Activated CD4-positive, CD25-positive, alpha-beta regulatory T cell (primary cell): ENCODE measurements at places on chromosomes 4 and X.
A peak's percentile ranks its signal among the peaks of the same experiment; 100 is the strongest.

- DNase-seq: no peak
Measured at GRCh38 chr4:61923179-61923578, 723.1 kb downstream of the ADGRL3 start.

DNA sequence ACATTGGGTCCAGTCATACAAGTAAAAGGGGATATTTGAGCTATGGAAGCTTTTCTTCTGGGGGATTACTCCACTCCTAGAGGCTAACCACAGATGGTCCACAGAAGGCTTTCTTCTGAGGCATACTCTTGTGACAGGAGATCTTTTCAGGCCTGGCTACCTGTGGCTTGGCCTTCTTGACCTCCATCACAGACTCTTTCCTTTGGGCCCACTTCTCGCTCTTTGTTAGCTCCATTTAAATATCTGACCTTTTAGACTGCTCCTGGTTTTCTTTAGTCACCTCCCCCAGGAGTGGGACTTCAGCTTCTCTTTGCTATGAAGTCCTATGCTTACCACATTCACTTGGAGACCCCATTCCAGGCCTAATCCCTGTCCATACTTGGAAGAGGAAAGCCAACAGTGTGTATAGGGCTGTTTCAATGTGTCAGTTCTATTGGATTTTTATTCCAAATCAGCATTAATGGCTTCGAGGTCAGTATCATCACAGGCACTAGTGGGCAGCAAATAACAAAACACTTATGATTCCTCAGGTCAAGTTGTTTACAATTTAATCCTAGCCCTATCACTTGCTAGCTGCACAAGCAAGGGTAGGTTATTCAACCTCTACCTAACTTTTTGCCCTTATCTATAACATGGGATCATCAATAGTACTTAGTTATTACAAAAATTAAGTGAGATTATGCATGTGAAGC lies 26.3 kb downstream of the GPC3 start:
- DNase-seq: no peak

DNA sequence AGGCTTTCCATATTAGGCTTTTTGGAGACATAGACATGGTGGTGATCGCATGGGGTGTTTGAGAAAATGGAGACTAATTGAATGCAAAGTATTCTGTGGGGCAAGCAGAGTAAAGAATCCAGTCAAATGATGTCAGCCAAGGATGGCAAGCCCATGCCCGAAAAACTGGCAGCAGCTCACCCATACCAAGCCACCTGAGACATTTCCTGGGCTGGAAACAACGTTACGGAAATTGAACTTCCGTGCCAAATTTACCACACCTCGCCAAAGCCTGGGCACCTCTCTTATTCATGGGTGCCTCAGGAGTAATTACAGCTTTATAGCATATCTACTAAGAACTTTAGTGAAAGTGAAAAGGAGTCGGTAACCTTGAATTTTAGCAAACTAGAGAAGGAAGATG lies 166.4 kb downstream of the CBR4 start:
- DNase-seq: no peak

GRCh38 chrX:133513123-133513522 lies 97.8 kb upstream of the GPC4 start:
- no peak for DNase-seq

- DNase-seq: no peak
Measured at GRCh38 chrX:80751456-80751855, 58.2 kb downstream of the BRWD3 start.

DNA sequence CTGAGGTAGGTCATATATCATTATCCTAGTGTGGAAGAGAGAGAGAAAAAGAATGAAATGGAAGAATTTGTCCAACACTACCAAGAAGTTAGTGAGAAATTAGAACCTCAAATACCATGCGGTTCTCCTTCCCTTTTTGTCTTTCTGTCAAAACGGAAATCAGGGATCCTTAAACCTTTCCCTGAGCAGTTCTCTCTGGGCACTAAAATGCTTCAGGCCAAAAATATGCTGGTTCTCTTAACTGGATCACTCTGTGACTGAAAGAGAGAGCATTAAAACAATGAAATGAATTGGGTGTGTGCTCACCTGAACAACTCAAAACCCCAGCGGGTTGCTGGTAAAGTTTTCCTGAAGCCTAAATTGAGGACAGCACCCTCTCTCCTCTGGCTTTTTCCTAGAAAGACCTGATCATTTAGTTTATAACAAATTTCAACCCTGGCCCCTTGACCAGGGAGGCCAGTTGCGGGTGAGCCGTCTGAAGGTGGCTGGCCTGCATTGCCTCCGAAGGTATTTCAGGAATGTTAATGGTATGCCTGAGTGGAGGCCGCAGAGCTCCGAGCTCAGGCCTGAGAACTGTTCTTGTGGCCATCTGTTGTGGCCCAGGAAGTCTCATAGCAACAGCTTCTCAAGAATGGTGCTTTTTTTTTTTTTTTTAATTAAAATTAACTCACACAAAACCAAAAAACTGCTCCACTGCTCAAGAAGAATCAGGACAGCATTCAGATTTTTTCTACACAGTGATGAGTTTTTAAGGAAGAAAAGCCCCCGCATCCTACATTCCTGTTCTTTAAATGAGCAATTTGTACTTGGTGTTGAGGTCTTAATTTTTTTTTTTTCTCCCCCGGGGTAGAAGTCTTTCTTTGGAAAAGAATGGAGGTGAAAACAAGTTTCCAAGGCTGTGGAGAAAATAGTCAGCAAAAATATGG lies 155.1 kb downstream of the SHROOM3 start:
- no peak for DNase-seq

DNA sequence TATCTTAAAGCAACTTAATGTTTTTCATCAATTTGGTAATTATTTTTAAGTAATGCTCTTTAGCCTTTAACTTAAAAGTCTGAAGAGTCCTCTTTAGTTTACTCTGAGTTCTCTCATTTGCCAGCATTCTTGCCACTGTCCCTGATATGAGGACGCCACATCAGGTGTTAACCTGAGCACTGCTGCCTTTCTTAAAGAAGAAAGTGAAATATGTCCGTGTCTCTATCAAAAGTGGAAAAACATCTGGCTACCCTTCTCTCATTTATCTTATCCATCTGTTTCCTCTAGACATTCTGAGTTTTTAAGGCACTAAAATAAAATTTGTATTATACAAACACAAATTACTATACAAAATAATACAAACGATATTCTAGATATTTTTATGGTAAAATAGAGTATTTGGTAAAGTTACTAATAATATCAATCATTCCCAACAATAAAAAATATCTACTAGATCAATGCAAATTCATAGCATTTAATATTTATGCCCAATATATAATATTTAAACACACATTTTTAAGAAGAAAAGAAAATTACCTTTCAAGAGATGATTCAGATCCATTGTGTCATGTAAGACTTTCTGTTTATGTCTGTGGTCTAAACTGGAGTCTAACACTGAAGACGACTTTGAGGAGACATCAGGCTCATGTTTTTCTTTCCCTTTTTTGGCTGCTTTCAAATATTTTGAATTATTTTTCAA lies 14.0 kb downstream of the CFAP97 start:
- no peak for DNase-seq

DNA sequence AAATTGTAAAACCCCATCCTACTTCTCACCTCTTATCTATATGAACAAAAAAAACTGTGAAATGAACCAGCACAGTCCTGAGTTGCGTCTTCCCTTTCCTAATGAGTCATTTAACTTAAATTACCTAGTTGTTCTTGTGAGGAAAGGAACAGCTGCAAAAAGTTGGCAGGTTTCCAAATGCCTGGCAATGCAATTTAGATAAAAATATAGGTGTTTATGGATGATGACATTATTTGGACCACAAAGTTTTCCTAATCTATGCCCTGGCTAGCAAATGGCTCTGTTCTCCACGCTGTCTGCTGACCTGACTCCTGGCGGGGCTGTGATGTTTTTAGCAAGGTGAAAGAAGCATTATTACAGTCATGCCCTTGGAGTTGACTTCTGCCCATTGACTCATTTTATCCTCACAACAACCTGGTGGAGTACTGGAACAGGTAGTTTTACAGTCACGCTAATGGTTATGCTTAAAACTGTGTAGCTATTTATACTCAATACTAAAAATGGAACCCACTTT lies 29.8 kb upstream of the RELL1 start:
- DNase-seq: no peak

GRCh38 chr4:3276986-3277385 lies 15.8 kb upstream of the RGS12 start:
- DNase-seq: no peak

DNA sequence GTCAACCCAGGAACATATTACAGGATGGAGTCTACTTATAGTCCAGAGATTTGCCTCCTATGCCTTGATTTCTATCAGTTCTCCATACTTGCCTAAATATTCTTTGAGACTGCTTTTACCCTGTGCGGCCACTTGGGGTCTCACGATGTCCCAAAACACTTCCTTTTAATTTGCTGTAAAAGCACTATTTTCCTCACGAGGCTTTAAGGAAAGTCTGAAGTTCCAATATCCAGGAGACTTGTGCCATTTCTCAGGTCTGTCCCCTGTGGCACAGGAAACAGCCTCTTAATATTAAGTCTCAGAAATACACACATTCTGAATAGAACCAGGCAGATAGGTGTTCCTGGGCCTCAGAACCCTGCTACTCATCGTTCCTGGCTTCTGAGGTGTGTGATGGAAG lies 142.9 kb downstream of the TMEM164 start:
- no peak for DNase-seq

- DNase-seq: no peak
Measured at GRCh38 chr4:28357990-28358389, 1497.3 kb downstream of the STIM2 start.

DNA sequence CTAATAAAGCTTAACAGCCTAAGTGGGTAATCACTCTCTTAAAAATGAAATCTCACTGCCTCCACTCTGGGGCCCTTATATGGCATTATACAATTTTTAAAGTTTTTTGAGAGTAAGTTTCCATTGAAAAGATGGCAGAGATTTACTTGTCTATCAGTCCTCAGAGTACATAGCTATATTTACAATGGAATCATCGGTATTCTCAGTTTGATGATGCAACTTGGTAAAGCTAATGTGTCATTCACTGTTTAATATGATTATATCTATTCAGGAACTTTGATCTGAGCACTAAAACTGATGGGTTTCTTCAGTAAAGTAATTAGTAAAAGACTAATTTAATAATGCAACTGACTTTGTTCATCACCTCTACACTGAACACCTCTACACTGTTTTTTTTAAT lies 51.6 kb downstream of the CT47B1 start:
- no peak for DNase-seq

- DNase-seq: no peak
Measured at GRCh38 chr4:38983291-38983690, 48.9 kb downstream of the TMEM156 start.

DNA sequence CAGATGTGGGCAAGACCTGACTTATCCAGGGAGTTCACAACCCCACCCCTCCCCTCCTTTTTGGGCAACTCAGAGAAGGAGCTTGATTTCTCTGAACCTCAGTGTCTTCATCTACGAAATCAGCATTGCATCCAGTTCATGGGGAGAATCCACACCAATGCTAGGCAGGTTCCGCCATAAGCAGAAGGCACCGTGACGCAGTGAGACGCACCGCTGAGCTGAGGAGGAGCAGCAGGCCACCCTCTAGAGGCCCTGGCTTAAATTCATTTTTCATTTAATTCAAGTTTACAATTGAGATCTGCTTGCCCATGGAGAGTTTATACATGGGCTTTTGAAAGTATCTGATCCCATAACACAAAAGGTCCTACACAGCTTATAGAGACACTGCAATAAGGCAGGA lies 55.7 kb downstream of the CPZ start:
- DNase-seq: no peak

GRCh38 chrX:118521435-118521834 lies 25.8 kb downstream of the DOCK11 start:
- no peak for DNase-seq

- DNase-seq: no peak
Measured at GRCh38 chr4:7691982-7692381, 247.7 kb downstream of the AFAP1 start.

DNA sequence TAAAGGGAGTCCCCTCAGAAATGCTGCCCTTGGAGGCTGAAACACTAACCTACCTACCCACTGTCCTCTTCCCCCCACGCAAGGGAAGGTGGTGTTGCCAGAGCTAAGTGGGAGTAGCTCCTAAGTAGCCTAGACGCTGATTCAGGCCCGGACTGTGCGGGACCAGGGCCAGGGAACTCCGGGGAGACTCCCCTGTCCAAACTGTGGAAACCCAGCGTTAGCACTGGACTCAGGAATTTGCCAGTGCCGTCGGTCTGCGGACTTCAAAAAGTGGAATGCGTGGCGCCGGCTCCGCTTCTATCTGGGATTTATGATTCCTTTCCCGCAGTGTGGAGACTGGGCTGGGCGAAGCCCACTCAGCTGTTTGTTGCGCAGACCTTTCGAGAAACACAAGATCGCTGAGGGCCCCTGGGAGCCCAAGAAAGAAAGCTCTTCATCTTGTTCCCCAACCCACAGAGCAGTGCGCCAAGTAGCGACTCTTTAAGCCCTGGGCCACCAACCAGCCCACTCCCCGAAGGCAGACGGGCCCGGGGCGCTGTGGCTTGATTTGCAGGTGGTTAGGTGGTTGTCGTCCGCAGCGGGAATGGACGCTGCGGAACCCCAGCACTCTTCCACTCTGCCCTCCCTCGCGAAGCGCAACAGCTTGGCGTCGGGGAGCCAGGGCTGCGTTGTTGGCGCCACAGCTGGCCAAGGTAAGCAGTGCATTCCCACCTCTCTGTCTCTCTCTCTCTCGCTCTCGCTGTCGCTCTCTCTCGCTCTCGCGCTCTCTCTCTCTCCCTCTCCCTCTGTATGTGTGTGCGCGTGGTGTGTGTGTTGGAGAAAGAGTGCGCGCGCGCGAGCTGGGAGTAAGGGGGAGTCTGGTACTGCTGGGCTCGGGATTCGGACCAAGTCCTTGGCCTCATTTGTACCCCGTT lies 2.0 kb downstream of the TMEM255A start:
- peak; percentile 21 for DNase-seq

DNA sequence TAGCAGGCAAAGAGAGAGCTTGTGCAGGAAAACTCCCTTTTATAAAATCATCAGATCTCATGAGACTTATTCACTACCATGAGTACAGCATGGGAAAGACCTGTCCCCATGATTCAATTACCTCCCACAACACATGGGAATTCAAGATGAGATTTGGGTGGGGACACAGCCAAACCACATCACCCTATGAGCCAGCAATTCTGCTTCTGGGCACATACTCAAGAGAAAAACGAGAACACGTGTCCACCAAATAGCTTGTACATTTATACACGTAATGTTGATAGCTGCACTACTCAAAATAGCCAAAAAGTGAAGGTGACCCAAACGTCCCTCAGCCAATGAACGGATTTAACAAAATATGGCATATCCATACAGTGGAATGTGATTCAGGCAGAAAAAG lies 94.5 kb upstream of the DHRSX start:
- DNase-seq: no peak

DNA sequence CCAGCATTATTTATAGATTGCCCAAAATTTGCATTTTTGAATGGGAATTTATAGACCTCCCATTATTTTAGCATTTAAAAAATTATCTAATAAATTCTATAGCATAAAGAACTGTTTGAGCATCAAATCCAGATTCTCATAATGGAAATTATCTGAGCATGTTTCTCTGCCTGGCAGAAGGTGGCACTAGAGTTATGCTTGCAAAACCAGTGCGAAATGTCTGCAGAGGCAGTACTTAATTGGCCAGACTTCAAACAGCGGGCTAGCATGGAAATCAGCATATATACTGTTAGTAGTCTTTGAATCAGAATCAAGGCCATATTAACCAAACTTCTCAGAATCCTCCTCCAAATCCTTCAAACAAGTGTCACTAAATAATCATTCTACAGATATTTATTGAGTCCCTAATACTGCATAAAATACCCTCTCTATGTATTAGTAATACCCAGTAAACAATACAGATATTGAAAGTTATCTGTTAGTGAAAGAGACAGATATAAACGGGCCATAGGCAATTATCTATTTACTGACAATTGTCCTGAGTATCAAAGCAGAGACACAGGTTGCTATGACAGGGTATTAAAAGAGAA lies 78.7 kb upstream of the DCLK2 start:
- DNase-seq: no peak
